ENCODE measurements at places on chromosomes 4 and X.

DNA sequence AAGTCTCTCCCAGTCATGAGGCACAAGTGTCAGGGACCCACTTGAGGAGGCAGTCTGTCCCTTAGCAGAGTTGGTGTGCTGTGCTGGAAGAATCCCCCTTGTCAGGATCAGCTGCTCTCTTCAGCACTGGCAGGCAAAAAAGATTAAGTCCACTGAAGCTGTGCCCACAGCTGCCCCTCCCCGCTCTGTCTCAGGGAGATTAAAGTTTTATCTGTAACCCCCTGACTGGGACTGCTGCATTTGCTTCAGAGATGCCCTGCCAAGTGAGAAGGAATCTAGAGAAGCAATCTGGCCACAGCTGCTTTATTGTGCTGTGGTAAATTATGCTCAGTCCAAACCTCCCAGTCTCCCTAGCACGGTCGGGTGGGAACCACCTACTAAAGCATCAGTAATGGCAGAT, 37.4 kb upstream of the HEPH start:
- DNase-seq, result no peak

DNA sequence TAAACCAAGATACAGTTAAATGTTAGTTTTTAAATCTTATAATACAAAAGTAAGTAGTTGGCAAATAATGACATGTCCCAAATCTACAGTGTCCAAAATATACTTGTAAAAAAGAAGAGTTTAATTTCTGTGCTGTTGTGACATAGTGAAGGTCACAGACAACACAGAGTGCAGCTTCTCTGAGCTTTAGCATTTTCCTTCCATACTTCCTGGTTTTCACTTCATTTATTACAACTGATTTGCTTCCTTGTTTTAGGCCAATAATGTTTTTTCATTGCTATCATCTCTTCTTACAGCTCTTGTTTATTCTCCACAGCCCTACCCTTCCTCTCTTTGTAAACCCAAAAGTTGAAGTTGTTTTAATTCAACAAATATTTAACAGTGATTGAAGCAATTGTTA, 132.4 kb upstream of the TET2 start:
- no peak for DNase-seq

DNA sequence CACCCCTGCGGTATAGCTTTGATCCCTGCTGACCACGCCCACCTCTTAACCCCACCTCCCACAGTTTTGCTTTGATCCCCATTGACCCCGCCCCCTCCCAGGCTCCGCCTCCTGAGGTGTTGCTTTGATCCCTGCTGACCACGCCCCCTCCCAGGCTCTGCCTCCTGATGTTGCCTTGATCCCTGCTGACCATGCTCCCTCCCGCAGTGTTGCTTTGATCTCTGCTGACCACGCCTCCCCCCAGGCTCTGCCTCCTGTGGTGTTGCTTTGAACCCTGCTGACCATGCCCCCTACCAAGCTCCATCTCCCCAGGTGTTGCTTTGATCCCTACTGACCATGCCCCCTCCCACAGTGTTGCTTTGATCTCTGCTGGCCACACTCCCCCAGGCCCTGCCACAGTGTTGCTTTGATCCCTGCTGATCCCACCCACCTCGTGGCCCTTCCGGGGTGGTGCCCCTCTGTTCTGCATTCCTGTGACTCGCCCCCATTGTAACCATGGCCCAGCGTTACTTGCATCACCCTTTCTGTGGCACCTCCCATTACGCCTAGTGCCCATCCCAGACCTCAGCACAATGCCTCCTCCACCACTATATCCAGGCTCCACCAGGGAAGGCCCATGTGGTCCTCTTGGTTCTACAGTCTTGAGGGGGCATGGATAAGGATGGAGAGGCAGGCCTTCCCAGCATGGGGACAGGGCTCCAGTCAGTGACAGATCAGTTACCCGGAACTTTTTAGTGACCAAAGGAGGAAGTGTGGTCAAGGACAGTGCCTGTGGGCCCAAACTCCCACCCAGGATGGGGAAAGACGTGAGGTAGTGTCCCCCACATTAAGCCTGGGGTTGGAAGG, 70.8 kb downstream of the ADRA2C start:
- DNase-seq, result no peak

- DNase-seq, result no peak
These were observed 89.5 kb downstream of the PLS3 start for GRCh38 chrX:115650449-115650848.

GRCh38 chr4:139841464-139842195, 176.0 kb downstream of the MGST2 start:
- DNase-seq, result no peak

GRCh38 chrX:108271397-108271787, 166.8 kb downstream of the COL4A6 start:
- no peak for DNase-seq

- no peak for DNase-seq
These were observed 22.6 kb downstream of the SYNPO2 start for GRCh38 chr4:118911238-118911703.

DNA sequence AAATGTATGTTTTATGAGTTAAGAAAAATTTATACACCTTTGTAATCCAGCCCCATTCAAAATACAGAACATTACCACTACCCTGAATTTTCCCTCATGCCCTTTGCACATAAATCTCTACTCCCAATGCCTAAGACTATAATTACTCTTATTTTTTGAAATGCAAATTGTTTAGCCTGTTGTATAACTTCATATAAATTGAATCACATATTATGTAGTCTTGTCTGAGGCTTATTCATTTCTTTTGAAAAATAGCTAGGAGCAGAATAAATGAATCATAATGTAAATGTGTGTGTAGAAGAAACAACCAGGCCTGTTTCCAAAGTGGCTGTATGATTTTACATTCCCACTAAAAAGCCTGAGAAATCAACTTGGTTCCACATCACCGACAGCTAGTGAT, 319.8 kb downstream of the DCAF12L2 start:
- DNase-seq, result no peak

DNA sequence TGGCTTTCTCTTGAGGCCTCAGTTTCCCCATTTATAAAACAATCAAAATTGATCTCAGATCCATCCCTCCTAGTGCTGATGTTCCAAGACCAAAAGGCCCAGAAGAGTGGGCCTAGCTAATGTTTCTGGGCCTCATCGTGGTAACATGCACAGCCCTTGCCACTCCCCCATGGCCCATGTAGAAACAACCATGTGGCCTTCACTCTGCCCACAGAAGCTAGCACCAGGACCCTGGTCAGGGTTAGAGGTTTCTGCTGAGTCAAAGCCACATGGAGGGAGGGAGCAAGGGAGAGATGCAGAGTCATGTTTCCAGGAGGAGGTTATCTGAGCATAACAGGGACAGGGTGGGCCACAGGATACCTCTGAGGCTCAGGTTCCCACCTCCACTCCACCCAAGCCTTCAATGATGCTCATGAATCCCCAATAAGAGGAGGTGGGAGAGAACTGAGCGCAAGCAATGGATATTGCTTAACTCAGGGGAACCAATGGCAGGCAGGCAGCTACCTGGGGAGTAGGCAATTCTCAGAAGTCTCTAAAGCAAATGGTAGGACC, 16.9 kb downstream of the OTUD5 start:
- DNase-seq, result peak; percentile 40

GRCh38 chrX:7948483-7948882, 21.3 kb upstream of the PNPLA4 start:
- DNase-seq, result no peak

GRCh38 chrX:52166840-52167239, 17.8 kb upstream of the MAGED4 start:
- DNase-seq, result no peak

- DNase-seq, result no peak
These were observed 167.8 kb downstream of the AFAP1 start for GRCh38 chr4:7771541-7772507.

DNA sequence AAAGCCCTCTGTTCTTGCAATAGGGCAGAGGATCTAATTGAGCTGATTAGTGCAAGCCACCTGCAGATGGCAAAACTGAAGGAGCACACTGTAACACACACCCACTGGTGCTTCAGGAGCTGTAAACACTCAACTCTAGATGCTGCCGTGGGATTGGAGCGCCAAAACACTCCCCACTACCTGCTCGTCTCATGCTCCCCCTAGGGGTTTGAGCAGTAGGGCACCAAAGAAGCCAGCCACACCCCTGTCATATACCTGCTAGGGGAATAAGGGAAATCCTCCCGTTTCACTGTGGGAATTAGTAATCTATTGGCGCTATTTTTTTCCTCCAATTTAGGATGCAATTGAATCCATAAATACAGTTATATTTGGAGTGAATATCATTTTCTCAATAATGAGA, 360.2 kb downstream of the GLUD2 start:
- no peak for DNase-seq

GRCh38 chr4:24765376-24765988, 29.9 kb upstream of the SOD3 start:
- no peak for DNase-seq

- DNase-seq, result no peak
These were observed 116.1 kb downstream of the FAM53A start for GRCh38 chr4:1567808-1568581.

DNA sequence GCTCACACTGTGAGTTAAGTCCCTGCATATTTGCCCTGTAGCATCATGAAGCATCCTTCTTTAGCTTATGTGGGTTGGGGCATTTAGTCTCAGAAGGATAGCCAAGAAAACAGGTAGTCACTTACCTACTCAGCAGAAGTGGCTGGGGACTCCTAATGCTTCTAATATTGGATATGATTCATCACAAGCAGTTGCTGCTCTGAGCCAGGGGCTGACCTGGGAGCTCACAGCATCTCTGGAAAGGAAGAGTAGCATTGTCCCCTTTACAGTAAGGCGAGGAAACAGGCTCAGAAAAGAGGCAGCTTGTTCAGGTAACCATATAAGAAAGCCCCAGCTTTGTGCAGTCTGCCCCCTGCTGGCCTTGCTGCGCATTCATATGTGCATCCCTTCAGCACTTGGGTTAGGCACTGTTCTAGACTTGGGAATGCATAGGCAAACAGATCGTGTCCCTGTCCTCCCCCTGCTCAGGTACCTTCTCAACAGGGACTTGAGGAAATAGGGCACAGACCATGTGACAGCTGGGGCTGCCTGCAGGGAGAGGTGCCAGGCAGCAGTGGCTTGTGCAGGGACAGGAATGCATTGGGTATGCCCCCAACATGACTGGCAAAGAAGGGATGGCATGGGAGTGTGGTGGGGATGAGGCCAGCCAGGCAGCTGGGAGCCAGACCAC, 35.7 kb upstream of the TBC1D14 start:
- peak; percentile 65 for DNase-seq

- DNase-seq, result no peak
These were observed 41.5 kb downstream of the HHIP start for GRCh38 chr4:144687466-144687865.

GRCh38 chr4:141580523-141580922, 55.9 kb upstream of the IL15 start:
- no peak for DNase-seq

- no peak for DNase-seq
These were observed 9.6 kb downstream of the BMP3 start for GRCh38 chr4:81040012-81040659.

DNA sequence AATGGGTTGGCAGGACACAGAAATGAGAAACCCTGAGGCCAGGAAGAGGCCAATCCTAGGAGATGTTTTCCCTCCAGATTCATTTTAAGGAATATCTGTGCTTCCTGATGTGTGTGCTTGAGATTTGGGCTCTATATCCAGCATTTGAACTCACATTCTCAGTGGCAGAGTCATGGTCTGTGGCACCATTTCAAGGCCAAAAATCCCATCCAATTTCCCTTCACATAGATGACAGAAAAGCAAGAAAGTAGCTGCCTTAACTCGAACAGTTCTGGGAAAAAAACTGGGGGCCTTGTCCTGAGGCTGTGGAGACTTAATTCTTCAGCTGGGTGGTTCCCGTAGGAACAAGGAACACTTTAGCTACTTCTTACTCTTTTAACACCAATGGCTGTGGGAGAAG, 27.4 kb downstream of the TAF7L start:
- no peak for DNase-seq

GRCh38 chr4:189204616-189205015, 736.1 kb upstream of the FRG1 start:
- DNase-seq, result no peak

DNA sequence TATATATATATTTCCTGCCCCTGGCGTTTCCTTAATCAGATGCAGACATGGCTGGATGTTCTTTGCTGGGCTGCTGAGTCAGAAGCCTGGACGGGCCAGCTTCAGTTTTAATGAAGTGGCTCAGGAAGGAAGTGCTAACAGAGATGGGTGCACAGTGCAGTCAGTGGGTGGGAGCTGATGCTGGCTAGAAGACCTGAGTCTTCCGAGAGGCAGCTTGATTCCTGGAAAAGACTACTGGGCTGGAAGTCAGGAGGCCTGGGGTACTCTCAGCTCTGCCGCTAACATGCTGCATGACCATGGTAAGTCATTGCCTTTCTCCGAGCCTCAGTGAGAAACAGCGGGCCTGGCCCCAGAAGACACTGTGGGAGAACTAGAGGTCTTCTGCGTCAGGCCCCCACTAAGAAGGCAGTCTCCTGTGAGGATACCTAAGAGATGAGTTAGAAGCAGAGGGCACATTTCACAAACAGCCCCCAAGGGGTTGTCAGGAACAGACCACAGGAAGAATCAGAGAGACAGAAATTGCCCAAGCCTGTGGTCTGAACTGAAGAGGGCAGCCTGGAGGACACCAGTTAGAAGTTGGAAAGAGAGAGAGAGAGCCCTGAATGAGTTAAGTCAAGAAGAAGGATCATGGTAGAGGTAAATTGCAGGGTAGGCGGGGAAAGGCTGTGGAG, 8.3 kb upstream of the CD40LG start:
- DNase-seq, result no peak

DNA sequence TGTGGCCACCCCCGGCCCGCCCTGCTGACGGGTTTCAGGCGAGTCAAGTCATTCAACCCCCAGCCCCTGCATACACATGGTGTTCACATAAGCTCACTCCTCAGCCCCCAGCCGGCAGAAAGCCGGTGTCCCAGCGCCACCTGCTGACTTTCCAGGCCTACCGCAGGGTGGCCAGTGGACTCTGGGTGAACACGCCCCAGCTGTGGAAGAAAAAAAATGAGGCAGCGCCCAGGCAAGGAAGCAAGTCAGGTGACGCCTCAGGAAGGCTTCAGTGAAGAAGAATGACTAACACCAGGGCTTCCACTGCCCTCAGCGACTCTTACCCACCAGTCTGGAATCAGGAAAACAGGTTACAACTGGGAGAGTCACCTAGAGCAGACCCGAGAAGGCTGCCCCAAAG, 15.8 kb downstream of the BCAP31 start:
- DNase-seq, result no peak

- no peak for DNase-seq
These were observed 146.4 kb upstream of the DCAF8L1 start for GRCh38 chrX:28127662-28128061.

GRCh38 chr4:121379276-121379675, 1.5 kb downstream of the QRFPR start:
- DNase-seq, result no peak
